Fibroblast of the conjunctiva (primary cell): ENCODE measurements at places on chromosomes 13 and 19.

DNA sequence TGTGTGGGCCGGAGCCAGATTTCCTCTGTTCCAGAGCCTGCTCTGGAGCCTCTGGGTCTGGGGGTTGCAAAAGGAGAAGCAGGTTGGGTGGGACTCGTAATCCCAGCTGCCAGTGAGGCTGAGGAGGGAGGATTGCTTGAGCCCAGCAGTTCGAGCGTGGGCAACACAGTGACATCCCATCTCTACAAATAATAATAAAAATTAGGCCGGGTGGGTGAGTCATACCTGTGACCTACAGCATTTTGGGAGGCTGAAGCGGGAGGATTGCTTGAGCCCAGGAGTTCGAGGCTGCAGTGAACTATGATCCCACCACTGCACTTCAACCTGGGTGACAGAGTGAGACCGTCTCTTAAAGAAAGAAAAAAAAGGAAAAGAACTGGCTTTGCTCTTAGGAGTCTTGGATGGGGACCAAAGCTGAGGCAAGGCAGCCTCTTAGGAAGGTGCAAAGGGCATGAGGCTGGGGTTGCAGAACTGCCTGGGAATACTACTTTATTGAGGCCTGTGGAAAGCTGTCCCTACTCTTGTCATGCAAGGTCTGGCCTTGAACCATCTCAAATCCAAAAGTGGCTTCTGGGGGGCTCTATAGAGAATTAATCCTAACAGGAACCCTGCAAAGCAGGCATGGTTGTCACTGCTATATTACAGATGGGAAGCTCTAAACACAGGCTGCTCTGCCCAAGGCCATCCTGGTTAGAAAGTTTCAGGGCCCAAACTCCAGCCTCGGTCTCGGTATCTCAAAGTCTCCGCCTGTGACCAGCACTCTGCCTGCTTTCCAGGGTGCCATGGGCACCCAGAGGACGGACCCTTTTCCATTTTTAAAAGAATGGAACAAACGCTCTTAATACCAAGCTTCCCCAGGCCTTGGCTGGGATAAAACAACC lies 880 bp upstream of the C19orf12 start:
- DNase-seq = no peak

- DNase-seq = no peak
These were observed 19.2 kb downstream of the C13orf42 start for GRCh38 chr13:51091839-51092238.

GRCh38 chr19:51466723-51467122 lies 8.5 kb upstream of the SIGLEC8 start:
- no peak for DNase-seq

GRCh38 chr19:7471696-7472615 lies 16.9 kb downstream of the PEX11G start:
- DNase-seq = no peak

DNA sequence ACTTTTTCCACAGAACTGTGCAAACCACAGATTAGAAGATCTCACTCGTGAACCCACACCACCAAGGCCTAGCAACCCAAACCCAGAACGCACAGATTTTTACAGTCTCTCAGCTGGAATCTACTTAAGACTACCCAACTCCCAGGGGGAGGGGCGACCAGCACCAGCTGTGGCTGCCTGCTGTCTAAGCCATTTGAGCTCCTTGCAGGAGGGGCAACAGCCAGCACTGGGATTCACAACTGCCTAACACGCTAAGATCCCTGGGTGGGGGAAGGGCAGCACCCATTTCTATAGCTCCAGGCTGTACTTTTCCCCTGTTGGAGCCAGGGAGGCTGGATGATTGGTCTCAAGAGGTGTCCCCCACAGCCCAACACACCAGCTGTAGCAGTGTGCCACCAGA lies 368.8 kb downstream of the SUCLA2 start:
- no peak for DNase-seq

DNA sequence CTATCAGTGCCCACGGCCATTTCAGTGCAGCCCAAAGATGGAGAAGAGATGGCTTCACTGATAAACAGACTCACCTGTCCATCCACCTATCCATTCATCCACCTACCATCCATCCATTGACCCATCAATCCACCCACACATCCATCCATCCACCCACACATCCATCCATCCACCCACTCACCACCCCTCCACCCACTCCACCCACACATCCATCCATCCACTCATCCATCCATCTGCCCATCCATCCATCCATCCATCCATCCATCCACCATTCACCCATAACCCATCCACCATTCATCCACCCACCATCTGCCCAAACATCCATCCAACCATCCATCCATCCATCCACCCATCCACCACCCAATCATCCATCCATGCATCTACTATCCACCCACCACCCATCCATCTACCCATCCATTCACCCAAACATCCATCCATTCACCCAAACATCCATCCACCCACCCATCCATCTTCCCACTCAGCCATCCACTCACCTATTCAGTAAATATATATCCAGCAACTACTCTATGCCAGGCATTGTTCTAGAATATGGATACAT lies 31.6 kb upstream of the ZNRF4 start:
- DNase-seq = no peak

GRCh38 chr19:19338082-19338481 lies 17.5 kb downstream of the MAU2 start:
- DNase-seq = peak; percentile 21

- DNase-seq = no peak
These were observed 3.0 kb upstream of the NCCRP1 start for GRCh38 chr19:39193803-39194202.

GRCh38 chr13:109939180-109939579 lies 152.8 kb upstream of the IRS2 start:
- DNase-seq = no peak

GRCh38 chr13:57878291-57878690 lies 246.7 kb downstream of the PCDH17 start:
- no peak for DNase-seq

GRCh38 chr19:47499863-47500830 lies 14.7 kb downstream of the NAPA start:
- no peak for DNase-seq

DNA sequence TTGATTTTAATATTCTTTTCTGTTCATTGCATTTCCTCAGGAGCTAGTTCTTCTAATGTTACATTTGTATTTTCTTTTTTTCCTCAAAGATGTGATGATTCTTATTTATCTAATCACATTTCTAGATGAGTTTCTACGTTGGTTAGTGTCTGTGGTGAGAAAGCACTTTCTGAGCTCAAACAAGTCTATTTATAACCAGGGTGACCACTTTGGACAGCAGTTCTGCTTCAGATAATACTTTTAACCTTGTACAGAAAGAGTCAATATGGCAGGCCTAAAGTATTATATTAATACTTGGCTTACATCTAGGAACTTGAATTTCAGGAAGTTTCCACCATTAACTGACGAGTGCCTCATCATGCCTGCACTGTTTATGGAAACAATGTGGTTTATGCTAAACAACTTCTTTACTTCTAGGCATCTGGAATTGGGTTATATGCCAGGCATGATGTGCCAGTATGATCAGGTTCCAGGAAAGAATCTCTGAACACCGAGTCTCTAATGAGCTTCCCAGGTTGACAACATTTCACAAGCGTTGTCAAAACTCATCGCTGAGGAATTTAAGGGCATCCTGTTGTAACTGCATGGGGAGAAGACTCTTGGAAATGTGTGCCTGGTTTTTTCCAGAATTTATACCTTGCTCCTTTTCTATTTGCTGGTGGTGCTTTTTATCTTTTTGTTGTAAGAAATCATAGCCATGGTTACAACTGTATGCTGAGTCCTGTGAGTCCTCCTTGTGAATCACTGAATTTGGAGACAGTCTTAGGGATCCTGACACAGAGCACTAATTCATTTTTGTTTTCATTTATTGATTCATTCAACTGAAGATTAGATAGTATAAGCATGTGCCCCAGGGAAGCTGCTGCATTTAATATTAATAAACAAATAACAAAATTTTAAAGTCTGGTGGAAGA lies 344.4 kb upstream of the PCDH9 start:
- DNase-seq = peak; percentile 20

GRCh38 chr13:95444006-95444730 lies 108.4 kb upstream of the CLDN10 start:
- no peak for DNase-seq

DNA sequence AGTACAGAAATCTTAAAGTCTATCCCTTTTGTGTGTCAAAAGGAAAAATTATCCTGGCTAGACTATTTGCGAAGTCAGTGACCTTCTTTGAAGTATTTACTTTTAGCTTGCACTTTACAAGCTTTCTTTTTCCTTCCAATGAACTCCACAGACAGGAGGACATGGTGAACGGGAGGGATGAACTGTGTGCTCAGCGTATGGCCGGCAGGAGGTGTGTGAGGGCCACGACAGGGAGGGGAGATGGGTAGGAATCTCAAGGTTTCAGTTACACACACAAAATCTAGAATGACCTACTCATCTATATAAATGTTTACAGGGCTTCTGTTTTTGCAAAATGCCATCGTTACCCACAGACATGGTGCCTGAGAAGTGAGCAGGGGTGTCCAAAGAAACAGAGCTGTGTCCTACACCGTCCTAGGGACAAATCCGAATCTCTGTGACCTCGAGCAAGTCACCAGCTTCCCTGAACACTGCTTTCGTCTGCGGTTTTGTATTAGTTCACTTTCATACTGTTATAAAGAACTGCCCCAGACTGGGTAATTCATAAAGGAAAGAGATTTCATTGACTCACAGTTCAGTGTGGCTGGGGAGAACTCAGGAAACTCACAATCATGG lies 537.2 kb downstream of the LIG4 start:
- no peak for DNase-seq

DNA sequence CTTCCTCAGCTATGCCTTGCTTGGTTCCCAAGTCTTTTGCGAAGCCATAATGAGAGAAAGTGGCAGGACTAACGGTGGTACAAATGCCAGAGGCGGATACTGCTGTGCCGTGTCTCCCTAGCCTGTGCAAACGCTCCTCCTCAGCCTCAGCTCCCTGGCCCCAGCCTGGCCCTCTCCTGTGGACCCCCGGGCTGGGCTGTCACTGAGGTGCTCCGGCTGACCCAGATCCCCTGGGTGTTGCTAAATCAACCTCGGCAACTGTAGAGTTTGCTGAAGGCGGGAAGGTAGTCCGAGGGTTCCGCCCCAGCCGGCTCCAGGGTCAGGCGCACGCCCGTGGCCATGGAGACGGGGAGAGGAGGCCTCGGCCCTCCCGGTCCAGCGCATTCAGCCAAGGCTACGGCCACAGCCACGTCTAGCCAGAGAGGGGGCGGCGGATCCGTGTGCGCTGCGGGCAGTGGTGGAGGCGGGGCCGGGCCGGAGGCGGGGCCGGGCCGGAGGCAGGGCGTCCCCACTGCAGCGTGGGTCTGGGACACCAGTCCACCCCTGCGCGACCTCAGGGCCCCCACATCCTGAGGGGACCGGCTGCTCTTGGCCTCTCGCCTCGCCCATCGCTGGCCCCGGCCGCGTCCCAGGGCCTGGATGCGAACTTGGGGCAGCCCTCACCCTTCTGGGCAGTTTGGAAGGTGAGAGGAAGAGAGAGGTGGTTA lies 16.4 kb upstream of the ZNF492 start:
- no peak for DNase-seq

DNA sequence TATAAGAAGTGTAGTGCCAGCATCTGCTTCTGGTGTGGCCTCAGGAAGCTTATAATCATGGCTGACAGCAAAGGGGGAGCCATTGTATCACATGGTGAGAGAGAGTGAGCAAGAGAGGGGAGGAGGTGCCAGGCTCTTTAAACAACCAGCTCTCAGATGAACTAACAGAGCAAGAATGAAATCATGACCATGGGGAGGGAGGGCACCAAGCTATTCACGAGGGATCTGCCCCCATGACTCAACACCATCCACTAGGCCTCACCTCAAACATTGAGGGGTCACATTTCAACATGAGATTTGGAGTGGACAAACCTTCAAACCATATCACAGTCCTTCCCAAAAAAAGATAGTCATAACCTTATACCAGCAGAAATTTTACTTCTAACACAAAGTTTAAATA lies 174.0 kb downstream of the GPC5 start:
- no peak for DNase-seq

GRCh38 chr13:33251131-33251661 lies 34.4 kb downstream of the STARD13 start:
- peak; percentile 86 for DNase-seq

DNA sequence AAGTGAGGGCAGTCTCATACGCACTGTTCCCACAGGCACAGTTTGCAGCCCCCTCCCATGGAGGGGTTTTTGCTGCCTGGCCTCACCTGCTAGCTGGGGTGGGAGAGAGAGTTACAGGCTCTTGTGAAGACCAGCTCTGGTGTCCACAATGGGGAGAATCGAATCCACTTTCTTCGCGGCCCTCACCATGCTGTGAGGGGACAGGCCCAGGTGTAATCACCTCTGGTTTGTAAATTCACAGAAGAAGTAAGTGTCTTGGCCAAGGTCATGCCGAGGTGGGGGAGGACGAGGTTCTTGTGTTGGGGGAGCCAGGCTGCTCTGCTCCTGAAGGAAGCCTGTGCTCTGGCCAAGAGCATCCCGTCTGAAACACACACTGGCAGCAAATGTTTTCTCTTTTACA lies 39.5 kb downstream of the TEX29 start:
- no peak for DNase-seq

GRCh38 chr19:1284293-1284978 lies 1.2 kb upstream of the EFNA2 start:
- no peak for DNase-seq

DNA sequence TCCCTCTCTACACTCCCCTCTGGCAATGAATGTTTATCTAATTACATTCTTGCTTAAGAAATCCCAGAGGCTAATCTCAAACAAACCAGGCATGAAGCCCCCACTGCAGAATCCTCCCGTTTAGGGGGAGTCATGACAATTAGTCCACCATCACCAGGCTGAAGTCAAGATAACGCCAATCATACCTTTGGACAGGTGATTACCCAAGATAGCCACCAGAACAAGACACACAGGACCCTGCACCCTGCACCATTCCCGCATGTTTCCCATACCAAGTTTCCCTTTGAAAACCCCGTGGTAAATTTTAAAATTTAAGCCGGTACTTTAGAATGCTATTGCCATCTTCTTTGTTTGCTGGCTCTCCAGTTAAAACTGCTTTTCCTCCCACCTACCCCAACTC lies 64.8 kb upstream of the XPO4 start:
- no peak for DNase-seq

- peak; percentile 70 for DNase-seq
These were observed at the start of gene ZNF844 for GRCh38 chr19:12064590-12065538. ZNF844 (plus strand) TSS chr19:12064731; CDS start chr19:12064874, 143 bp downstream.
